Right ventricle myocardium inferior (tissue), 1 donor: ENCODE measurements at places on chromosomes 2 and 18. TPM values are rescaled to one million over a fixed set of nuclear protein-coding genes. Genes with fewer than 3 reads are reported as not detected.
A peak's percentile ranks its signal among the peaks of the same experiment; 100 is the strongest.

- no peak for DNase-seq
Measured at GRCh38 chr18:61448316-61448715, 115.1 kb downstream of the CDH20 start.

DNA sequence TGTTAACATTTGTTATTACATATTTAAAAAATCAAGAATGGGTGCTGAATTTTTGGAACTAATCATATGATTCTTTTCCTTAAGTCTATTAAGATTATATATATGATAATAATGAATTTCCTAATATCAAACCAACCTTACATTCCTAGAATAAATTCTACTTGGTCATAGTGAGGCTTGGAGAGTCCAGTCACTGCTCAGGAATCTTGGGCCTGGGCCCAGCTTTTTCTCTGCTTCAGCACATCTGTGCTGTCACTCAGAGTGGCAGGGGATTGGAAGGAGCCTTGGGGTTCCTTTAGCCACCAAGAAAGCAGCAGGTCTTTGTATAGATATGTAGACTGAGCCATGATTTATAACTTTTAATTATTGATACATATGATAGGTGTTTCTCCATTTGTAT is 19.9 kb upstream of the ZAP70 start:
- no peak for DNase-seq

ANKRD30BL gene
- not detected for total RNA-seq

CCDC178 gene
- total RNA-seq, result 0.27 TPM

DNA sequence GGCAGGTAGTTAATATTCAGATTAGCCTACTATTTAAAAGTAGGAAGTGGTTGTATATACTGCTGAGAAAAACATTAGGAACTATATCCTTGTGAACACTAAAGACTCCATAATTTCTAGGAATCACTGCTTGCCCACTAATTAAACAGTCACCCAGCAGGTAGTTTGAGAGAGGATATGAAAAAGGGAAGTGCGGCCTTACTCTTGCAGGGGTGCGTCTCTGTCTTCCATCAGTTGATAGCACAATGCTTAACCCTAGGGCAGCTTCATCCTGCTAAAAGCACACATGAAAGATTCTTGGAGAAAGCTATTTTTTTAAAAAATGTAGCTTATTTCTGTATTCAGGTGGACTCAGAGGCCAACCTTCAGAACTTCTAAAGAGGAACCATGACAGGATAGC is 53.1 kb upstream of the ATP5MC3 start:
- DNase-seq, result no peak

- no peak for DNase-seq
Measured at GRCh38 chr2:188478724-188479123, 187.1 kb downstream of the GULP1 start.

GRCh38 chr2:78281164-78281563 is 744.3 kb upstream of the REG3G start:
- DNase-seq, result no peak

DNA sequence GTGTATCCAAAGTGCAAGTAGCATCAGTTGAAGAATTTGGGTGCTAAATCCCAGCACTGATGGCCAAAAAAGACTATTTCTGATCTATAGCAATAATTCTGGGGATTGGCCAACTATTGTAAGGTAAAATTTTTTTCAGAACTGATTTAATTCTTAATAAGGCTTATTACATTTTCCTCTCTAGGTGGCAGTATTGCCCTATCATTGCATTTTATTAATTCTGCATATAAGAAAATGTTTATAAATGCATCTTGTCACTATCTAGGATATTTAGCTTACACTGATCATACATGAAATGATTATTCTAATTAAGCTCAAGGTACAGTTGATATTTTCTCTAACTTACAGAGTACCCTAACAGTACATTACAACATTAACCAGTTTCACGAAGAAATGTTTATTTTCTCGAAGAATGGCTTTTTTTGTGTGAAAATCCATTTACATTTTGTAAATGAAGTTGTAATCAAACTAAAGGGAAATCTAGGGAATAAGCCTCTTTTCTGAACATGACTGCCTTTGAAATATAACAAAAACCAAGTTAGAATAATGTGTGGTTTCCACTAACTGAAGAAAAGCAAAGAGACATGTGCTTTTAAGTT is 11.0 kb downstream of the TTN start:
- DNase-seq, result no peak

DNAJC27 gene
- total RNA-seq, result 9.8 TPM

GRCh38 chr18:24055878-24056277 is 41.3 kb downstream of the TTC39C start:
- DNase-seq, result no peak

SOWAHC gene
- total RNA-seq, result 2.5 TPM

MTX2 gene
- total RNA-seq, result 51.0 TPM

- DNase-seq, result no peak
Measured at GRCh38 chr2:234463626-234464290, 33.1 kb downstream of the ARL4C start.

SNTG2 gene
- total RNA-seq, result 2.4 TPM

DNA sequence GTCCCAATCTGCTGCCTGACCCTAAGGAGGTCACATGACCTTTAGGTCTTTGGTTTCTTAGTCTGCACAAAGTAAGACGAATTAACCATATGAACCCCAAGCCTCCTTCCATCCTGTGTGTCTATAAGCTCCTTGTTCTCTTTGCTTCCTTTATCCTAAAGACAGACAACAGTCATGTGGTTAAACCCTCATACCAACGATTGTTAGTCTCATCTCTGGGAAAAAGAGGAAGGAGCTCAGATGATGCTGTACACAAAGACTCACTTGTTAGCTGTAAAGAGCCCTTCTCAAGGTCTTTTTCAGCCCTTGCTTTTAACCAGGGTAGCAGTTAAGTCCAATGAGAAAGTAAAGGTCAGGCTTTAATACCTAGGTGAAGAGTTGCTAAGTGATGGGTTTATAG is 443.7 kb downstream of the TNS1 start:
- DNase-seq, result no peak

DNA sequence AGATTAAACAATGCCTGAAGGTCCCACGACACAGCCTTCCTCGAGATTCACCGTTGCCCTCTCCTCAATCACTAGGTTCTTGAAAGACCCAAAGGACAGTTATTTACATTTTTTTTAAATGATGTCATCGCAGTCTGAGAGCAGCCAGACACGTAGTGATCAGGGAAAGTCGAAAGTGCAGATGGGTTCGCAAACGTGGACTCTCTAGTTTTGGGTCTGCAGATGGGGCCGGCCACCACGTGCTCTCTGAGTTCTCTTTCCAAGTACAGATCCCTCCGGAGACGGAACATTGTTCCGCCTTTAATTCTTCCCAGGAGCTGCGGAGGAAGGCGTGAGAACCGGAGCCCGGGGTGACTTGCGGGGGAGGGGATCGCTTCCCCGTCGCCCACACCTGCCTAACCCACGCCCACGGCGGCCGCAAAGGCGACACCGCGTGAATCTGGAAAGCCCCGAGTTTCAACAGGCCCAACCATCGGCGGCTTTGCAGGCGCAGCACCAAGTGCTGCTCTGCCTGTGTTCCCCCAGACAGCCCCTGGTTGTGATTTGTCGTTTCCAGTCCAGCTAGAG is 54.3 kb downstream of the PKDCC start:
- DNase-seq, result peak; percentile 83

MSH6 gene
- total RNA-seq, result 25.4 TPM

- peak; percentile 81 for DNase-seq
Measured at GRCh38 chr2:9950521-9951271, 797 bp upstream of the GRHL1 start.

GLI2 gene
- total RNA-seq, result 2.2 TPM

DNA sequence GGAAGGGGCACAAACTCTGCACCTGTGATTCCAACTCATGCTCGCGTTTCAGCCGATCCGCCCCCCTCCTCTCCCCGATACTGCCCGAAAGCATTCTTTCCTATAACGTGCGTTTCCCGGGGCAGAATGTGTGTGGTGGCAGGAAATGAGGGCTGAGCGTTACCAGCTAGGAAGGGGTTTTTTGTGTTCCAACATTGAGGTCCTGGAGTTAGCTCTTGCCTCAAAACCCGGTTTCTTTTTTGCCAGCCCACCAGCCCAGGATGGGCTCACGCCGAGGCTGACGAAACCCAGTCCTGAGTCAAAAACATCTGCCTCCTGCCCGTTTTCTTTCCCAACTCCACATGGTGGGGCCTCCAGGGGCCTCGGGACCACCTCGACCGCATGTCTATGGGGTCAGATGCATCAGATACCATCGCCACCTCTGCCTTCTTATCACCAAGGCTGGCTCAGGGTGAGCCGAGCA is 113.7 kb upstream of the COPS8 start:
- DNase-seq, result no peak

- DNase-seq, result no peak
Measured at GRCh38 chr2:44107086-44107740, 61.5 kb upstream of the PPM1B start.

- no peak for DNase-seq
Measured at GRCh38 chr2:21037671-21038108, 6.2 kb downstream of the APOB start.

DNA sequence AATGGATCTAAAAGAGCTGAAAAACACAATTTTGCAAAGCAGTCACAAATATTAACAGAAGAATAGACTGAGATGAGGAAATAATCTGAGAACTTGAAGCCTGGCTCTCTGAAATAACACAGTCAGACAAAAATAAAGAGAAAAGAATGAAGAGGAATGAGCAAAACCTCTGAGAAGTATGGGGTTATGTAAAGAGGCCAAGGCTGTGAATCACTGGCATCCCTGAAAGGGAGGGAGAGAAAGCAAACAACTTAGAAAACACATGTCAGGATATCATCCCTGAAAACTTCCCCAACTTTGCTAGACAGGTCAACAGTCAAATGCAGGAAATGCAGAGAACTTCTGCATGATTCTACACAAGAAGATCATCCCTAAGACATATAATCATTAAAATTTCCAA is 73.5 kb upstream of the LHCGR start:
- DNase-seq, result no peak

- DNase-seq, result no peak
Measured at GRCh38 chr2:128578406-128579390, 260.0 kb upstream of the HS6ST1 start.

DNA sequence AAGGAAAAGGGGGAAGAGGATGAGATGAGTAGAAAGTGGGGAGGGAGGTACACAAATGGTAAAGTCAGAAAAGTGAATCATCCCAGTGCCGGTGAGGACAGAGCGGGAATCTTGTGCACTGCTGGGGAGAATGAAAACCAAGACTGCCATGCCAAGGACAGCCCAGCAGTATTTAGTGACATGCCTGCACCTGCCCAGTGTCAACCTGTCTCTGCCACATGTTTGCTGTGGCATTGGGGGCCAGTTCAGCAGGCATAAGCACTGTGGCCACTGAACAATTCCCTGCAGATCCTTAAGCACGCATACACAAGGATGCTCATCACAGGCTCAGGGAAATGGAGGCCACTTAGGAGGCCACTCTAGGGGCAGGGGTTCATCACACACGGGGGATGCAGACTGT is 5.2 kb upstream of the KCNK3 start:
- no peak for DNase-seq

- DNase-seq, result no peak
Measured at GRCh38 chr2:111209045-111209514, 88.4 kb downstream of the BCL2L11 start.

DNA sequence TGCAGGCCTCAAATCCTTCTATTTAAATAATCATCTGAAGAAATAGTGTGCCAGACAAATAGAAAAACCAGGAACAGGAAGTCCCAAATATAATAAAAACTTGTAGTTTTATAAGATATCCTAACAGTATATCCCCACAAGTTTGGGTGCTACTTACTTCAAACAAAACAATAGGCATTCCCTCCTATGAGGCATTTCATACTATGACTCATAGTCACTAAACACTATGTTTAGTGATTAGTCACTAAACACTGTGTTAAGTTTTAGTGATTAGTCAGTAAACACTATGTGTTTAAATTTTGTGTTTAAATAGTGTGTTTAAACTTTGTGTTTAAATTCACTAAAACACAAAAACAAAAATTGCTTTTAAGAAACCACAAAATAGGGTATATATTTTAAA is 407.0 kb upstream of the CDH19 start:
- DNase-seq, result no peak

FZD7 gene
- 24.2 TPM for total RNA-seq

DNA sequence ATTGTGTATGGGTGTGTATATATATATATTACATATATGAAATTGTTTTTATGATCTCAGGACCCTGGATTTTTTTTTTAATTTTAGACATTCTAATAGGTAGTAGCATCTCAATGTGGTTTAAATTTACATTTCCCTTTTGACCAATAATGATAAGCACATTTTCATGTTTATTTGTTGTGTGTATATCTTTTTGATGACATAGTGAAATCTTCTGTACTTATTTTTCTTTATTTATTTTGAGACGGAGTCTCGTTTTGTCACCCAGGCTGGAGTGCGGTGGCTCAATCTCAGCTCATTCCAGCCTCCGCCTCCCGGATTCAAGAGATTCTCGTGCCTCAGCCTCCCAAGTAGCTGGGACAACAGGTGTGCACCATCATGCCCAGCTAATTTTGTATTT is 35.1 kb upstream of the CYBRD1 start:
- DNase-seq, result no peak

DNA sequence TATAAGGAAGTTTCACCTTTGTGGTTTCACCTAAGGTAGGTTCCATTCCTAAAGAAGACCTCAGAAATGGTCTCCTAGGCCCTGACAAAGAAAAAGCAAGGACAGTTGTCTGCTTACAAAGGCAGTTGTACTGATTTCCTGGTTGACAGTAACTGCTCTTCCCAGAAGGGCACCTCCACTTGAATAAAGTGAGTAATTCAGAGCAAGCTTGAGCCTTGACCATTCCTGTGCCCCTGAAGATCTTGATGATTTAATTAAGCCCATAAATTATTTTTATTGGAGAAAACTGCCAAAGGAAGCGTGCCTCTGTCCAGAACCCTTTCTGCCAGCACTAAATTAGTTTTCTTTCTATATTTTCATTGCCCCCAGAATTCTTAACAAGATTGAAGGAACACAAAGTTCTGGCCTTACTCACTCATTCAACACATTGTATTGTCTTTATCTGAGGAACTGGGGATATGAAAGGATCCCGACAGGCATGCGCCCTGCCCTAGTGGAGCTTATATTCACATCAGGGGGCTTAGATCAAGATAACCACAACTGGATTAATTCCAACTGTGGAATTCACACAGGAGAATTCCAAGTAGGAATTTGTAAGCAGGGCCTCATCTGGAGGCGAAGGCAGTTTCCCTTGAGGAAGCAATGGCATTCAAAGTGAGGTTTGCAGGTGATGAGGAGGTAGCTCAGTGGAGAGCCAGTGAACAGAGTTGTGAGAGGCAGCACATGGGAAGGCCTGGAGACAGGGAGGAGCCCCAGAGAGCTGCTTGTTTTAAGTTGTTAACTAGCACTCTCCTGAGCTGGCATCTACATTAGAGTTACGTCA is 21.2 kb downstream of the PTRHD1 start:
- DNase-seq, result no peak
